Fibroblast of lung (primary cell): ENCODE measurements at places on chromosomes 7 and 10. TPM values are rescaled to one million over a fixed set of nuclear protein-coding genes. Genes with fewer than 3 reads are reported as not detected.

Gene BEND7
- 9.2 and 10.6 TPM in 2 replicates for total RNA-seq

Gene SPDYE3
- not detected in 2 replicates for total RNA-seq

Gene SP8
- total RNA-seq: not detected in 2 replicates

Gene ENTPD1
- 1.0 and 3.3 TPM in 2 replicates for total RNA-seq
